ENCODE measurements at places on chromosomes 12 and 14.

- DNase-seq: no peak
Observed at GRCh38 chr14:100674428-100674827, 52.3 kb upstream of the DLK1 start.

GRCh38 chr14:73796893-73797542 is 54.6 kb upstream of the PTGR2 start:
- no peak for DNase-seq

DNA sequence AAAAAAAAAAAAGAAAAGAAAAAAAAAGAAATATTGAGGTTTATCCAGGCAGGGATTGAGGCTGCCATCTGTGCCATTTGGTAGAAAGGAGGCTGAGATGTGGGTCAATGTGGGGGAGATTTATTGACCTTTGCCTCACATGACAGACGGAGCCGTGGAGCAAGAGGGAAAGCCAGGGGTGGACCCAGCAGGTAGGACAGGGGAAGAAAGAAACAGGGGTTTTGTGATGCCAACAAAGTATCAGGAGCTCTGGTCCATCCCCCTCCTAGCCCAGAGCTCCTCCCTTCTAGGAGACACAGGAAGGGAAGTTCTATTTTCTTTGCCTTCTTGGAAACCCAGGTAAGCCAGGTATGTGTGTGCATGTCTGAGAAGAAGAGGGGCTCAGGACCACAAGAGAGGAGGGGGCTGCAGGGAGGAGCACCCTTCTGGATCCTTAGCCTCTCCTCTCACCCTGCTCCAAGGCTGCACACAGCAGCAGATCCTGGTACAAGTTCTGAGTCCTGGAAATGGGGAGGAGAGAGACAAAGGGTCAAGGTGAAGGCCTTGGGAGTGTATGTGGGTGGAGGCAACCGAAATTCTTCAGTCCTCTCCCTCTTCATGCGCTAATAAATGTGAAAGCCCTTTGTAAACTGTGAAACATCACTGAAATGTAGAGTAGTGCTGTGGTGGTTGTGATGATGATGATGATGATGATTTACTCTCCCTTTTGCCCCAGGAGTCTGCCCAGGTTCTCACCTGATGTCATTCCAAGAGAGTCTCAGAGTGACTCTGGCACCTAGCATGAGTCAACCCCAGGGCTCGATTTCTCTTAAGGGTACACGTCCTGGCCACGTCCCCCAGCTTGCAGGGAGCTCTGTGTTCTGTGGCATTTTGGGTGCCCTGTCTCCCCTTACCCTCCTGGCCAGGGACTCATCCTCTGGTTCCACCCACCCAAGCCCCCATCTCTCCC is 26.3 kb downstream of the ZFP36L1 start:
- no peak for DNase-seq

GRCh38 chr14:39860596-39861228 is 428.5 kb upstream of the FBXO33 start:
- no peak for DNase-seq

- DNase-seq: no peak
Observed at GRCh38 chr12:25194722-25195055, 271 bp downstream of the DNAI7 start.

DNA sequence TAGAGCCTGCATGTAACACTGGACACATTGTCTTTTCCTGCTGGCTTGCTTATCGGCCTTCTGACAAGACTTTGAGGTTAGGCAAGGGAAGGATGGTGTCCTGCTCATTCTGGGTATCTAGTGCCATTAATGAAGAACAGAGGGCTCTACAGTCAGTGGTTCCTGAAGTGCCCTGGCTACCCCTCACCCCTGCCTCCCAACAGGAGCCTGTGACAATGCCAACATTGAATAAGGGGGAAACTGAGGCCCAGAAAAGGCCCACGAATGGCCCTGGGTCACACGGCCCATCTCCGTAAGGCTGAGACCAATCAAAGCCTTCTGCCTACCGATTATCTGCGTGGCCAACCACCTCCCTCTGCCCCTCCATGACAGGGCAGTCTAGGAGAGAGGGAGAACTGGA is 2.1 kb downstream of the IFI27L2 start:
- no peak for DNase-seq

- DNase-seq: no peak
Observed at GRCh38 chr12:2299206-2299605, 246.4 kb downstream of the CACNA1C start.

- no peak for DNase-seq
Observed at GRCh38 chr14:69980457-69981425, 101.5 kb downstream of the SMOC1 start.

DNA sequence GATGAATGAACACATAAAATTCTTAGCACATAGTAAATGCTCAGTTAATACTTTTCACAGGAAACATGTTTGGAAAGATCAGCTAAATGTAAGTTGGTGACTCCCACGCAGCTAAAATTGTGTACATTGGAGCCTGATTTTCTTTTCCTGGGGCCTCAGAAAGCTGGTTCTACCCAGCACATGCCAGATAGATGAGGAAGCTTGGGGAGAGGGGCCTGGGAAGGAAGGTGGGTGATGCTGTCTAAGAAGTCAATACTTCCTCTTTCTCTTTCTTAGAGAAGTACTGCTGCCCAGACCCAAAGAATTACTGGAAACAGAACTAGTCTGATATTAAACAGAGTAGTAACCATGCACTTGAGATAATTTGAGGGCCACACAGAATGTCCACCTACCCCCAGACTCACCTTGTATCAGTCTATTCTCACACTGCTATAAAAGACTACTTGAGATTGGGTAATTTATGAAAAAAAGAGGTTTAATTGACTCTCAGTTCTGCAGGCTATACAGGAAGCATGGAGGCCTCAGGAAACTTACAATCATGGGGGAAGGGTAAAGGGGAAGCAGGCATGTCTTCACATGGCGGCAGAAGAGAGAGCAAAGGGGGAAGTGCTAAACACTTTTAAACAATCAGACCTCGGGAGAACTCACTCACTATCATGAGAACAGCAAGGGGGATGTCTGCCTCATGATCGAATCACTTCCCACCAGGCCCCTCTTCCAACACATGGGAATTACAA is 123.3 kb upstream of the MED13L start:
- DNase-seq: no peak

- no peak for DNase-seq
Observed at GRCh38 chr14:74257078-74257940, 18.1 kb downstream of the VSX2 start.

DNA sequence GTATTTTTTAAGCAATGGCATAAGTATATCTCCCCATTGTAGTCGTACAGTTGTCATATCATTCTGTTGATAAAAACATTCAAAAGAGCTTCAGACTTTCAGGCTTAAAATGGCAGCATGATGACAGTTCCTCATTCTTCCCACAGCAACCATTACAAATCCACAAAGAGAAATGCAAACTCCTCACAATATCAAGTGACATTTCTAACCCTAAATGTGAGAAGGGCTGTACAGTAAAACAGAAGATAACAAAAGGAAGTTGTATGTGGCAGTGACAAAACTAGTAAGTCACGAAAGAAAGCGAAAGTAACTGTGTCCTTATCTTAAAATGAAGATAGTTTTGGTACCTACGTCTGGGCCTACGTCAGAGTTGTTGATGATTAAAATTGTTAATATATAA is 46.7 kb downstream of the GXYLT1 start:
- DNase-seq: no peak

DNA sequence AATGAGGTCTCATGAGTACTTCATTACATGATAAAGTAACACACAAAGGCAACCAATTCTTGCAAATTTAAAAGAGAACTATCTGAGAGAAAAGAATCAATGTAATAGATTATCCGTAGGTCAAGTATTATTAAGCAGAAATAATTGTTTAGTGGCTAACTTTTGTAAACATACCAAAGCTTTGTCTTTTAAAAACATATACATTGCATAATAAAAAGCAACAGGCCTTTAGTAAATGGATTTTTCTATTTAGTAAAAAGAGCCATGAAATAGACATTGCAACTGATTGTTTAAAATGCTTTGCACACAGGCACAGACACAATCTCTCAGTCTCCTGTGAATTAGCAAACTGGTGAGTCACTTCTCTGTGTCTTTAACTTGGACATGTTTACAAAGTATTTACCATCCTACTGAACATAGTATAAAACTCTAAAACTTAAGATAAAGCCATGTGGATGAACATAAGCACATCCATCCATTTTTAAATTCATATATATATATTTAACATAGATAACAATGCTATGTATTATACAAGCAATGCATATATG is 518.7 kb upstream of the MGAT4C start:
- DNase-seq: no peak

DNA sequence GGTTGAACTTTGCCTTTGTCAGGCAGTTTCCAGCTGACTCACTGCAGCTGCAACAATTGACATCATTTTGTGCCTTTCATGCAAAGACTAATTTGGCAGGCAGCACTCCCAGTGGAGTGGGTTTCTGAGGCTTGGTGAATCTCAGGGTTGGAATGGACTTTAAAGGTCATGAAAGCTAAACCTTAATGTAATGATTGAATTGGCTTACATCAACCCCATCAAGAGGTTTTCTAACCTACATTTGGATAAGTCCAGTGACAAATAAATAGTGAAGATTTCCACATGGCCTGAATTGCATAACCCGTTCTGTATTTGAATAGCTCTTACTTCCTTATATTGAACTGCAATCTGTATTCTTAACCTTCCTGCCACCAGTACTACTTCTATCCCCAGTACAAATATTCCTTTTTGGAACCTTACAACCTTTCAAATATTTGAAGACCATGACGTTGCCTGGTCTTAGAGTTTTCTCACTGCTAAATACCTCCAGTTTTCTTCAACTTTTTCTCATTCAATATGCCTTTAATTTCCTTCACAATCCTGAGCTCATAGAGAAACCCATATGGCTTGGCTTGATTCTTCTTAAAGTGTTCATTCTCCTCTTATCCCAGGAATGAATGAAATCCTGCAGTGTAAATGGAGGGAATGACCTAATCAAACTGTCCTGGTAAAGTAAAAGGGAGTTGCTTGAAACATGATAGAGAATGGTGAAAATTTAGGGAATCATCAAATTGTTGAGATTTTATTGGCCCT is 168.1 kb upstream of the NOVA1 start:
- no peak for DNase-seq

DNA sequence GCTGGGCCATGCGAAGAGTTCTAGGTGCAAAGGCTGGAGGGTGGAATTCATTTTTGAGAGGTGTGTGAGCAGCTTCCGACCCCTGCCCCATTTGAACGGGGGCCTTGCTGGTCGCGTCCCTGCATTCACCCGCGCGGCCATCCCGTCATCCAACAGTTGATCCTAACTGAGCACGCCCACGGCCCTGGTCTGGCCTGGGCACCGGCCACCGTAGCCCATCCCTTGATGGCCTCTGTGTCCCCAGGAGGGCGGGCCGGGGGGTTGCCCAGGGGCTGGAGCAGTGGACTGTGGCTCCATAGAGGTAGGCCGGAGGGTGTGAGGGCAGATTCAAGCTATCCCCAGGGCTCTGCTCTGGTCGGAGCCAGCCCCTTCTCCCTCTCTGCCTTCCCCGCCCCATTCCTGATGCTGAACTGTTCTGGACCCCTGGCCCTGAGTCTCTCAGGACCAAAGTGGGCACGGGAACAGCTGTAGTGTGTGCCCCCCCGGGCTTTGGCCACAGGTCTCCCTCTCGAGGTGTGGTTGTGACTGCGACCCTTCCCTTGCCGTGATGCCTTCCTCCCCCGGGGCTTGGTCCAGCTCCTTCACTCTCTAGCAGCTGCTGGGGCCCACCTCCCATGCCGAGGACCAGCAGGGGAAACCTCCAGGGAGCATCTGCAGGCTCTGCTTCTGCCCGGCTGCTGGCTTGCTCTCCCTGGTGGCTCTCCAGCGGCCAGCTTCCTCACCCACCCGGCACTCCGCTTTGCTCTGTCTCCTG is 9.1 kb downstream of the MEG3 start:
- no peak for DNase-seq

DNA sequence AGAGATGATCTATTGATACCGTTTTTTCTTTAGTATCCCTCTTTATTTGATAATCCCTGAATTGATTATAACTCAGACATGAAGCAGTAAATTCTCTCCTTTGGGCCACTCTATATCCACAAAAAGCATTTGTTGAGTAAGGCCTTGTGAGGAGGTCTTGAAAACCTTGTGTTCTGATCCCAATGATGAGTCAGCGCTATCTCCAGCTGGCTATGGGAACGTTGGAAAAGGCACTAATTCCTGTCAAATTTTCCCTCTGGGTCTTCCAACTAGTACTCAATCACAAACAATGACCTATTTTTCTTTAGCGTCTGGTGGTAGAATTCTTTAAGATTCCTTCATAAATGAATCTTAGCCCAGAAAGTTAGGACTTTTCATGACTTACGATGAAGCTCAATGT is 168.4 kb upstream of the LRIG3 start:
- no peak for DNase-seq

- DNase-seq: no peak
Observed at GRCh38 chr12:1579651-1580435, 14.5 kb downstream of the FBXL14 start.
